ENCODE measurements at places on chromosomes 7 and 10.

DNA sequence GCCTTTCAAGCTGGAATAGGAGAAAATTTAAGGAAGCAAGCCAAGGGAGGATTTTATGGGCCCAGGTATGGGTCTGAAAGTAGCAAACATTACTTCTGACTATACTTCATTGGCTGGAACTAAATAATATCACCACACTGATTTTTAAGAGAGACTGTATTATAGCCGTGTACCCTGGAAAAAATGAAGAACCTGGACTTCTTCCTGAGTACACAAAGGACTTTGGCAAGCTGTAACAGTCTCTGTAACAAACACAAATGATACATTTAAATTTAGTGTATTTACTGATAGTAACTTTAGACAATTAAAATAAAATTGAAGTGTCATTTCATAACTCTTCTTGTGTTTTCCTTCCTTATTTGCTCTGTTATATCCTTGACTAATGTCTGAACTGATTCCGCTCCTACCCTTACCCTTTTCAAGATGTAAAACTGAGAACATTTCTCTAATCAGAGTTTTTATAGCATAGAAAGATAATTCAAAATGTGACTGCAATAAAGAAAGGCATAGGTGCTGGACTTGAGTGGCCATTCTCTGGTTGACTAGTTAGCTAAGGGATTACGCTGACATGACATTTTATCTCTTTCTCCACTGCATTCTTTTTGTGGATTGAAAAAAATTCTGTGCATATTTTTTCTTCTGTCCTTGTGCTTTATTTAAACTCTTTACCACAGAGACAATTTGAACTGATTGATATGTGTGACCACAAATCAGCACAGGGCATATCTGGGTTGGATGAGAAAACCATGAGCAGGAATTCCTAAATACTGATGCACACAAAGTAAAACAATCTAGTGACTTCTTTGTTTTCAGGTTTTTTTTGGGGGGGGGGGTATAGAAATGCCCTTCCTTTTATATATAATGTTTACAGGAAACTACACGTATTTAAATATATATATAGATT is 349.7 kb downstream of the MDFIC start:
- DNase-seq = no peak

GRCh38 chr7:48471196-48471595 is 299.9 kb downstream of the ABCA13 start:
- no peak for DNase-seq

DNA sequence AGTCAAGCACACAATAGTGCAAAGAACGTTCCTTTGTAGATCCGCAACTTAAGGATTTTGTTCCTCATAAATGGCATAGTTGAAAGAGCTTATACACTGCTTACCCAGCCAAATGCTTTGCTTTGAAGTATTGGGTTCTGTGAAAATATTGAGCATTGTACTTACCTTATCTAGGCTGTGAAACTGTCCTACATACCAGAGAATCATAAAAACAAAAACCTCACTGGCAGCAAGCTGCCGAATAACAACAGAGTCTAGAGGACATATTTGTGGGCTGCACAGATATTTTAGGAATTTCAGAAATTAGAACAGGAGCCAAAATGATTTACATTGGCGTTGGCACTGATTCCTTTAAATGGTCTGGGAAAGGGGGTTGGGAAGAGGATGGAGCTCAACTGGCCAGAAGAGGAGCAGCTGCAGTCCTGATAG is 174.8 kb downstream of the RTKN2 start:
- no peak for DNase-seq

- DNase-seq = no peak
Observed at GRCh38 chr7:43362652-43363034, 220.3 kb upstream of the STK17A start.

GRCh38 chr10:75170215-75170614 is 40.4 kb upstream of the VDAC2 start:
- no peak for DNase-seq

GRCh38 chr7:54015251-54015650 is 526.9 kb upstream of the VSTM2A start:
- no peak for DNase-seq

- DNase-seq = no peak
Observed at GRCh38 chr7:113371416-113372043, 253.2 kb upstream of the SMIM30 start.

- DNase-seq = no peak
Observed at GRCh38 chr7:114943953-114944744, 22.3 kb downstream of the MDFIC start.

DNA sequence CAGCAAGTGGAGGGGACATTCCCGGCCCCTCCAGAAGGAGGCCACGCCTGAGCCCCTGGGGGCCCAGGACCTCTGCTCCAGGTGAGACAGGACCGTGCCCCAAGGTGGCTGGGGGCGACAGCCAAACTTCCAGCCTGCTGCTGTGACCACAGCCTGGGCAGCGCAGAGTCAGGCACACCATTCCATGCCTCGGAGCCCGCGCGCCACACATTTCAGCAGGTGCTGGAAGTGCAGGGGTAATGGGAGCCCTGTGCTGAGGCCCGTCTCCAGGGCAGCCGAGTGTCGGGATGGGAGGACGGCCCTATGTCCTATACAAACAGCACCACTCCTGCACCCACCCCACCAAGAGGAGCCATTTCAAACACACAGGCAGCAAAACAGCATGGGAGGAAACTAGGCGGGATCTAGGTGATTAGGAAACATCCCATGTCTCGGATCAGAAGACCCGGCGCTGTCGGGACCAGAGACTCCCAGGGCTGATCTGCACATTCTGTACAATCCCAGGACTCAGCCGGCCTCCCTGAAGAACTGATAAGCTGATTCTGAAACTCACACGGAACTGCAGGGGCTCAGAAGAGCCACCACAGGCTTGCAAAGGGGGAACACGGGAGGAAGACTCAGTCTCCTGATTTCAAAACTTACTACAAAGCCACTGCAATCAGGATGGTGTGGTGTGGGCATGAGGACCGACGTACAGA is 272.3 kb downstream of the ELFN1 start:
- DNase-seq = no peak

GRCh38 chr7:47386273-47386835 is 195.6 kb downstream of the TNS3 start:
- DNase-seq = no peak
